IMR-90 (cell line): ENCODE measurements at places on chromosomes 2 and 18.

GRCh38 chr2:177053716-177054115 is 158.9 kb upstream of the HNRNPA3 start:
- DNase-seq, result no peak

DNA sequence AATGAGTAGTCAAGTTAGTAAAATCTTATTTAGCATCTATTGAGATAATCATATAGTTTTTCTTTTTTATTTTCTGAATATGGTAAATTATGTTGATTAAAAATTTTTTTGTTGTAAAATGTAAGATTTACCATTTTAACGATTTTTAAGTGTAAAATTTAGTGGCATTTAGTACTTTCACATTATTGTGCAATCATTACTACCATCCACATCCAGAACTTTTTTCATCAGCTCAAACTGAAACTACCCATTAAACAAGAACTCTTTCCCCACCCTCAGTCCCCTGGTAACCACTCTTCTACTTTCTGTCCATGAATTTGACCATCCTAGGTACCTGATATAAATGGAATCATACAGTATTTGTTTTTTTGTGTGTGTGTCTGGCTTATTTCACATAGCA is 11.1 kb downstream of the RAB3GAP1 start:
- no peak for DNase-seq

- peak; percentile 3 for DNase-seq
Measured at GRCh38 chr2:158403237-158403636, 53.3 kb downstream of the CCDC148 start.

- DNase-seq, result no peak
Measured at GRCh38 chr2:10141736-10142639, 19.4 kb downstream of the RRM2 start.

DNA sequence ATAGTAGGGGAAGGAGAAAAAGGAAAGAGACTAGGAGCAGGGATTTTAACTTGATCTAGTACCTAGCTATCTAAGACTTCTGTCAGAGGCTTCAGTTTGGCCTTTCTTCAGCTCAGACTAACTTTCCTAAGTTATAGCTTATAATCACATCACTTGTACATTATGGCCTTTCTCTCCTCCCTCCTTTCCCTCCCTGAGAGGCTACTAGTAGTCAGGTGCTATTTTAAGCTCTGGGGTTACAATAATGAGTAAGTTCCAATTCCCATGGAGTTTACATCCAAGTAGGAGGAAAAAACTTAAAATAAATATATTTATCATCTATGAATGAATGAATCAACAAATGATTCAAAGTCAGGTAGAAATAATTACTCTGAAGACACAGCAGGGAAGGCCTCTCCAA is 90.8 kb upstream of the CDKL4 start:
- DNase-seq, result no peak

DNA sequence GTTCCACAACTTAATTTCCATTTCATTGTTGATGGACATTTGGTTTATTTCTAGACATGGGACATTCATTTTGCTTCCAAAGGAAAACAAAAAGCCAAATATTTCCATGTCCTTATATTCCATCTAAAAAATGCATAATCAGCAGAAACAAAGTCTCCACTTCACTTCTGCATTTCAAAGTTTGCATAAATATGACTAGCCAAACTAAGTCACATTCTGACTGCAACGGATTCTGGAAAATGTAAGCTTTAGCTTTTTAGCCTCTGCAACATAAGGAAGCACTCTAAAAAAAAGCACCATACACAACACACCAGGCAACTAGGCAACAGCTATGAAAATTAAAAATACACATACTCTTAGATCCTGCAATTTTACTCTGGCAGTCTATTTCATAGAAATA is 135.3 kb downstream of the ETAA1 start:
- DNase-seq, result no peak

GRCh38 chr2:10097352-10098148 is 17.3 kb upstream of the CYS1 start:
- peak; percentile 43 for DNase-seq

DNA sequence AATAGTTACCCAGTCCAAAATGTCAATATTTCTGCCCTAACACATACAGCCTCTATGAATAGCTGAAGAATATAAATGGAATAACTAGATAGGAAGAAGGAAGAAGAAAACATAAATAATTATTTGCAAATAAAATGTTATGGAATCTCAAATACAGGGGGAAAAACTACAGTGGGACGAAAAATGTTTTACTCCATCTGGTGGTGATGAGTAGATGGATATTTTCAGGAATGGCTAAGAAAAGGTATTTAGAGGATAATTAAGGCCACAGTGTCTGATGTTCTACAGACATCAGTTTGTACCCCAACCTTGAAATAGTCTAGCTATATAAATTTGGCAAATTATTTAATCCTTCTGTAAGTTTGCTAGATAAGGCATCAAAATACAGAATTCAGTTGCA is 178.1 kb upstream of the FSHR start:
- no peak for DNase-seq

- no peak for DNase-seq
Measured at GRCh38 chr18:13264091-13265007, 45.8 kb downstream of the LDLRAD4 start.

GRCh38 chr18:48959921-48960920 is 9.5 kb upstream of the SMAD7 start:
- DNase-seq, result peak; percentile 61

DNA sequence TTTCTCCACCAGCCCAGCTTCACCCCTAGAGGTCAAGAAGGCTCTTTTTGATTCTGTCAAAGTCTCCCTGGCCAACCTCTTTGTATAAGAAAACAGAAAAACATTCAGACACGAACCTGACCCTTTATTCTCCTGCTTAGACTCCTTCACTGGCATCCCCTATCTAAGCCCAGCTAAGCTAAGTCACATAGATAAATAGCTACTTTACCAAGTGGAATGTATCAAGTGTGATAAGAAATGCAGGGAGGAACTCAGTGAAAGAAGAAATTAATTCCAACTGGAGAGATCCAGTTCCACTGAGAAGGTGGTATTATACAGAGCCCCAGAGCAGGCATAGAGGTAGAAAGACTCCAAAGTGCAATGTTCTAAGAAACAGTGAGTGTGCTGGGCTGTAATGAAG is 489.5 kb downstream of the TNS1 start:
- DNase-seq, result no peak

DNA sequence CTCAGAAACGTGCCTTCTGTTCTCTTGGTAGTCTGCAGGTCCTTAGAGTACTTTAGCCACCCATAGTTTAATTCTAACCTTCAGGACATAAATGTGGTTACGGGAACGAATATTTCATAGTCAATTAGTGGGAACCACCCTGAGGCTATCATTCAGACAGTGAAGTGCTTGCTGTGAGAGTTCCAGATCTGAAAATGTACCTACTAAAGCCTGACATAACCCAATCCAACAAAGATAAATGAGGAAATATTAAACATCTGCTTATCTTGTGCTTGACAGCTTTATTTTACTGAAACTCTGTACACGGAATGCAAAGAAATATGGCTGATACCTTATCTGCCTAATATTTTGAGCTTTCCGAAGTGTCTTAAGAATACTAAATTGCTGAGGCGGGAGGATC is 43.0 kb downstream of the RAB27B start:
- DNase-seq, result no peak

DNA sequence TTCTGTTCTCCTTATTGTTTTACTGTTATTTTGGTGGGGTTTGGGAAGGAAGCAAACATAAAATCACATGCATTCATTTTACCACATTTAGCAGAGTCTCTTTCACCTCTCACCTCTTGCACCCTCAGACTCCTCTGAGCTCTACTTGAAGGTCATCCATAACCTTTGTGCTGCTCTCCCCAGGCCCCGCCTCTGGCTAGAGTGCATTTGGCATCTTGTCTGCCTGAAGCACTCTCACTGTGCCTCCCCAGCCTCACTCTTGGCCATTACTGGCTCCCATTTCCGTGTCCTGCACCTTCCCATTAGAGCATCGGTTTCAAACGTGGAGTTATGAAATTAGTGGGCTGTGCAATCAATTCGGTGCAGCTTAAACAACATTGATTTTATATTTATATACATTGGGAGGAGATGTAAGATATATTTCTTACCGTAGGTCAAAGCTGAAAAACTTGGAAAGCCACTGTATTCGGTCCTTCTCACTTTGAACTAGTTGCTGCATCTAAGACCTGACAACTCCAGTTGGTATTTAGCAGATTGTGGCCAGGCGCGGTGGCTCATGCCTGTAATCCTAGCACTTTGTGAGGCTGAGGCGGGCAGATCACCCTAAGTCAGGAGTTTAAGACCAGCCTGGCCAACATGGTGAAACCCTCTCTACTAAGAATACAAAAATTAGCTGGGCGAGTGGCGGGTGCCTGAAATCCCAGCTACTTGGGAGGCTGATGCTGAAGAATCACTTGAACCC is 6.9 kb upstream of the ZFAND2B start:
- no peak for DNase-seq

GRCh38 chr2:46825939-46826568 is 89.6 kb downstream of the MCFD2 start:
- DNase-seq, result peak; percentile 85

GRCh38 chr2:128420776-128421175 is 102.1 kb upstream of the HS6ST1 start:
- DNase-seq, result no peak

GRCh38 chr2:197360744-197361156 is 50.2 kb upstream of the ANKRD44 start:
- peak; percentile 87 for DNase-seq

DNA sequence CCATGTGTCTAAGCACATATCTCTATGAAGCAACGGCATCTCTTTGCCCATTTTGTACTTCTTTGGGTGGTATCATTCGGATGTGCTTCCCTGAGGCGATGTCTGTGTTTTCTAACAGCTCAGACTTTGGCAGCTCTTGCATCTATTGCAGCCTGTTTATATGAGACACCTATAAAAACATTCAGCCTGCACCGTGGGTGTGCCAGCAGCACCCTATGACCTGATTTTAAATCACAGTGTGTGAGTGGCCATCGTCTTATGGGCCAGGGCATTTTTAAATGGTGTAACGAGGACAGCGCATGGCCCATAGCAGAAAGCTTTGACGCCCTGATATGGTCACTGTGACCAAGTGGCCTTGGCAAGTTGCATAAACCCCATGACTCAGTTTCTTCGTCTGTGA is 12.9 kb downstream of the NPAS2 start:
- peak; percentile 68 for DNase-seq

DNA sequence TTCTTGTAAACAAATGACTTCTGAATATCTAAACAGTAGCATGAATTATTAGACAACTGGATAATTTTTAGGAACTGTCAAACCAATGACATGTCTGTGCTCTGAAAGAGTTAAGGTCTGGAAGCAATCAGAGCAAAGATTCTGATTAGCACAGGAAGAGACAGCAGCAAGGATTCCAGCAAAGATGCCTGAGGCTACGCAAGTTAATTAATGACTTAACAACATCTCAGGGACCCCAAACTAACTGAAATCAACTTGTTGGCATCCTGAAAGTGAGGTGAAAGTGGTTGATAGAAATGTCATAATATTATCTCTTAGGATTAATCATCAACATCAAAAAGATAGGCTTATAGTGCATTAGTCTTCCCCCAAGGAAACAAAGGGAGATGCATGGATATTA is 123.3 kb upstream of the TMEM200C start:
- no peak for DNase-seq

DNA sequence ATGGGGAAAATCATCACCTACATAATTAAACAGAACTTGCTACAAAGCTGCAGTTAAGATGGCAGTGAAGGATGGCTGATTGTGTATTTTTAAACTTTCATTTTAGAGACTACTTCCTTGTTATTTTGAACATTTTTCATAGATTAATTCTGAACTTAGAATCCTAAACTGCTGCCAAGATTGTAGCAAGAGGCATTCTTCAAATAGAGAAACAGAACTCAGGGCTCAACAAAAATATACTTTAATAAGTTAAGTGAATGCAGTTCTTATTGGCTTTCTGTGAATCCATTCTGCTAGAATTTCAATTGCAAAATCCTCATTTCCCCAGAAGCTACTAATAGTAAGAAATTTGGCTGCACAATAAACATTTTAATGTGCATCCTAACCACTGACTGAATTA is 160.3 kb downstream of the L3MBTL4 start:
- no peak for DNase-seq

DNA sequence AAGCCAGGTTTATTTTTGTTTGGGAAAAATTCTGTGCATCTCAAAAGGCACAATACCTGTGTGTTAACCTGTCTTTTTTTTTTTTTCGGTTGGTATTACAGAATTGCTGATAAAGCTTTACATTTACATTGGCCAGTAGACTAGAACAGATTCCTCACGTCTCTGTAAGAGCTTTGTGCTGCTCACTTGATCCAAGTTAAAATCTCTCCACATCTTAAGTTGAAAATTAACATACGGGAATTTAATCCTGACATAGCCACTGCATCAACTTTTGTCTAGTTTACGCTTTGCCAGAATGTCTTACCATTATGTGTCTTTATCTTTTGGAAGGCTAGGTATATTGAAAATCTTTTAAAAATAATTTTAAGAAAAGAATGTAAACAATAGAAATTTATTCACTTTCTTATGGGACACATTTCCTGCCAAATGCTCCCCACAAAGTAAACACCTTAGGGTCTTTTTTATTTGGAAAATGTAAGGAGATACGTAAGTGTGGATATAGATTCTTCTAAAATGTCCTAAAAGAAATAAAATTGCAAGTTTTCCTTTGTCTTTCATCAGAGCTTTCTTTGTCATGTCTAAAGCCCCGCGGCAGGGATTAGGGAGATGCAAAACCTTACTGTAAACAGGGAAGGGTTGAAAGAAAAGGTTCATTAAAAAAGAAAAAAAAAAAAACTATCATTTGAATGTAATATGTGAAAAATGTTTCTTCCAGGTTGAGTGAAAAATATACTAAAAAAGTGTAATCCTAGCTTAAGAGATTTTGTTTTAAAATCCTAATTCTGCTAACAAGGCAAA is 912.8 kb downstream of the NRXN1 start:
- no peak for DNase-seq

DNA sequence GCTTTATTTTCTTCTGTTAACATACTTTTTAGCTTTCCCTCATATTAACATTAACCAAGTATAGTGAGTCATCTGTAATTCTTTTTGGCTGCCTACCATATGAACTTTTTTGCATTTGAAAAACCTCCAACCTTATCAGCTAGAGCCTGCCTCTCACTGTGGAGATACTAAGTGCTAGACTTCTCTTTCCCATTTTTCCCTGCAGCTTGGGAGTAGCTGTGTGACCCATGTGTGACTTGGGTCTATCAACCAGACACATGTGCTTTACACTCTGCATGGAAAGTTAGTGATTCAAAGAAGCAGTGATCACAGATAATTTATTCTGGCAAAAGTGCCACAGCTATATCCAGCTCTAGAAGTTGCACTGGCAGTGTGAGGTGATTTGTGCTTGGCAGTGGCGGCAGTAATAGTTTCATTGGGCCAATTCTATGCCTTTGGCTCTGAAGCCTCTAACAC is 36.3 kb downstream of the PREPL start:
- DNase-seq, result peak; percentile 75

- no peak for DNase-seq
Measured at GRCh38 chr2:160054984-160055725, 7.3 kb downstream of the PLA2R1 start.

DNA sequence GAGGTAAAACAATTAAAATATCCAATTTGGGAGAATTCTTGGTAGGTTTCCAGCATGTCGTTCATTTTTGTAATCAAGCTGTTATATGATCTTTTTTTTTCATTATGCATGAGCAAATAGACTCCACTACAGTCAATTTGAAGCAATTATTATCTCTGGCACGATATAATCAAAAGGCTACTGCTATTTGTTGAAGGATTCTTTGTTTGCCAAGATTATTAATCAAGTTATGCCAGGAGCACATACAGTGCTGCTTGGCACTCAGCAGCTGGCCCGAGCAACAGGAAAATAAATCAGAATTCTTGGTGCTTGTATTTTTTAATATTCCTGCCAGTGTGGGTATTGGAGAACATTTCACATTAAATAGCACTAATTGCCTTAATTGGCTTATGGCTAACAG is 279.5 kb downstream of the RND3 start:
- no peak for DNase-seq

- peak; percentile 85 for DNase-seq
Measured at GRCh38 chr18:12606592-12607315, 51.2 kb downstream of the SPIRE1 start.
